ENCODE measurements at places on chromosomes 16 and 17.
A peak's percentile ranks its signal among the peaks of the same experiment; 100 is the strongest.

- DNase-seq, result no peak
Observed at GRCh38 chr16:856811-857210, 56.3 kb upstream of the GNG13 start.

GRCh38 chr16:51834133-51834532 lies 683.1 kb upstream of the SALL1 start:
- DNase-seq, result no peak

DNA sequence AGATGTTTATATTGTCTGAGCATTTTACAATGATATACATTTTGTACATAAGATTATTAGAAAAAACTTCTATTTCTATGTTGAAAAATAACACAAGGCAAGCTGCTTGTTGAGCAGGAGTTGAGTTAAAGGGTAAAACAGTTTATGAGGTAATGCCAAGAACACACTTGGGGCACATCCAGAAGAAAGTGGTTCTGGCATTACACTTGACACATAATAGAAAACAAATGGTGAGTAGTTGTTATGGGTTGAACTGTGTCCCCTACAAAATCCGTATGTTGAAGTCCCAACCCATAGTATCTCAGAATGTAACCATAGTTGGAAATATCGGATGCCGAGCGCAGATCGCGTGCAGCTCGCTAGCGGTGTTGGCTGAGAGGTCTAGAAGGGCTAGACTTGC lies 354.3 kb upstream of the GOT2 start:
- DNase-seq, result no peak

DNA sequence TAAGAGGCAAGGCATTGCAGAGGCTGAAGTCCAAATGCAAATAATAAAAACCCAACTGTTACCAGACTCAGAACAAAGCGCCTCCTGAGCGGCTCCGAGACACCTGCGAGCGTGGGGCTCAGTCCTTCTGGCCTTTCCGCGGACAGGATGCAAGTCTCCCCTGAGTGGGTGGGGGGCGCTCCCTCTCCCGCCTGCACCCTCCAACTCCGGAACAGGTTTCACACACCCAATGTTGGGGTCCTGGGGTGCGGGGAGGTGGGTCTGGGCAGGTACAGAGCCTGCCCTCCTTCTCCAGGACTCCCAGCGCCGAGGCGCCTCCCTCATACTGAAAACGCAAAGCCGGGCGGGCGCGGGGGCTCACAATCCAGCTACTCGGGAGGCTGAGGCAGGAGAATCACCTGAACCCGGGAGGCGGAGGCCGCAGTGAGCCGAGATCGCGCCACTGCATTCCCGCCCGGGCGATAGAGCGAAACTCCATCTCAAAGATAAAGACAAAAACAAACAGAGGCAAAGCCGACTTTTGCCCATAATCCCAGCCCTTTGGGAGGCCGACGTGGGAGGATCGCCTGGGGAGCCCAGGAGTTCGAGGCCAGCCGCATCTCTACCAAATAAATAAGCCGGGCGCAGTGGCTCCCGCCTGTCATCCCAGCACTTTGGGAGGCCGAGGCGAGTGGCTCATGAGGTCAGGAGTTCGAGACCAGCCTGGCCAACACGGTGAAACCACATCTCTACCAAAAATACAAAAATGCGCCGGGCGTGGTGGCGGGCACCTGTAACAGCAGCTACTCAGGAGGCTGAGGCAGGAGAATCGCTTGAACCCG lies 893 bp downstream of the GINS2 start:
- peak; percentile 54 for DNase-seq

- no peak for DNase-seq
Observed at GRCh38 chr17:40307001-40307730, 1.8 kb upstream of the RARA start.

DNA sequence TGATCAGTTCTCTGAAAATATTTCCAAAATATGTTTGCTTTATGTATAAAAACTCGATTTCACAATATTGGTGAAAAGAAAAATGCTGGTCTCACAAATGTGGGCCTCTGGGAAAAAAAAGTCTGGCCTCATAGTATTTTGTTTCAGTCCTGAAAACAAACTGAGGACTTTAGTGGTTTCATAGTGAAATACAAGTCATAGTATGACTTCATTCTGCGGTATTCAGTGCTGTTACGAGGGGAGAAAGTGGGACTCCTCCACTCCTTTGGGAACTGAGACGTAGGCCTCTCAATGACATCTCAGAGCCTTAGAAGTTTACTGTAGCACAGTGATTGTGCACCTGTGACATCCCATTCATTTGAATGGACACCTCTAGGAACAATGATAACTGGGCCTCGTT lies 56.0 kb downstream of the CYB561 start:
- DNase-seq, result no peak

DNA sequence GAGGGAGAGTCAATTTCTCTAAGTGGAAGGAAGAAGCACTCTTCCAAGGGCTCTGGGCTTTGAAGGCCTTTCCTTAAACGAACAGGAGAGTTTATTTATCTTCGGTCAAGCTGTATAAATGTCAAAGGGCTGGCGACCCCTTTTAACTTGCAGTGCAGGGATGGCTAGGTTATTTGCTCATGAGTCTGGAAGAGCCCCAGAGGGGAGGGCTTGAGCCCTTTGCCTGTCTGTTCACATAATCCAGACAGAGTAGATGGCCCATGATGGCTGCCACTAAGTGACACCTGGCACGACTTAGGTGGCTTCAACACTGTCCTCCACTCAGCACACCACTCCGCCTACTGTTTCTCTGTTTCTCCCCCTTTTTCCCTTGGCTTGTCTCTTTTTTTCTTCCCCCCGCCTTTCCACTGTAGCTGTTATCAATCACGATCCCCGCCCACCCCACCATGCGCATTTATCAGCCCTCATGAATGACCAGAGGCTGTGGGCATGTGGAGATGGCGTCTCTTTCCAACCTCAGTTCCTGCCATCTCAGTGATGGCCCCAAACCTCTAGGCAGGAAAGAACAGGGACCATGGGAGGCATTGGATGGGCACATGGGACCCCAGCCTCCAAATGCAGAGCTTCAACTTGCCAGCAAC lies 408.7 kb upstream of the TNRC6C start:
- no peak for DNase-seq

DNA sequence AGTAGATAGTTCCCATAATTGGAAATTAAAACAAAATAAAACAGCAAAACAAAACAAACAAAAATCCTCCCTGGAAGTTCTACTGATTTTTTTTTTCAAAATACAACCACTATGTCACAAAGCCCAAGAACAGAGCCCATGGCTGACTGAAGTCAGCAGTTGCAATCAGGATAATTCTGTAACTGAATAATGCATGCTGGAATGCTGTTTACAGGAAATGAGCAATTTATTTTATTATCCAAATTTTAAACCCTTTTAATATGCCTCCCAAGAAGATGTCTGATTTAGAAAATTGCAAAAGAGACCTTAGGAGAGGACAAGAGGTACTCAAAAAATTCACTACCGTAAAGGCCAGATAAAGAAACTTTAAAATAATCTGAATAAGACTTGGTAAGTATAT lies 578.2 kb downstream of the TOX3 start:
- DNase-seq, result no peak

DNA sequence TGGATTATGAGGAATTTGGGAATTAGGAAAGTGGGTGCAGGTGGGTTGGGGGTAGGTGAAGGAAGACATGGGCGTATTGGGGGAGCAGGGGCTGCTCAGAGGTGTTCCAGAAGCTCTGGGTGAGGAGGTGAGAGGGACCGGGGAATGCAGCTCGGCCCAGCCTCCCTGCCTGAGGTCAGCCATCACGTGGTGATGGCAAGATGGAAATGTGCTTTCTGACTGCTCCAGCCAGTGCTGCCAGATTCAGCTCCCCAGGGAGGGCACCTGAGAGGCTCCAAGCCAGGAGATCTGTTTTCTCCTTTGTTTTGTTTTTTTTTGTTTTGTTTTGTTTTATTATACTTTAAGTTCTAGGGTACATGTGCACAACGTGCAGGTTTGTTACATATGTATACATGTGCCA lies 35.2 kb upstream of the STH start:
- no peak for DNase-seq

- no peak for DNase-seq
Observed at GRCh38 chr16:82652826-82653225, 26.1 kb downstream of the CDH13 start.

GRCh38 chr17:48139944-48140343 lies 32.4 kb downstream of the SNX11 start:
- DNase-seq, result no peak

GRCh38 chr16:82231008-82231787 lies 61.2 kb upstream of the MPHOSPH6 start:
- no peak for DNase-seq

DNA sequence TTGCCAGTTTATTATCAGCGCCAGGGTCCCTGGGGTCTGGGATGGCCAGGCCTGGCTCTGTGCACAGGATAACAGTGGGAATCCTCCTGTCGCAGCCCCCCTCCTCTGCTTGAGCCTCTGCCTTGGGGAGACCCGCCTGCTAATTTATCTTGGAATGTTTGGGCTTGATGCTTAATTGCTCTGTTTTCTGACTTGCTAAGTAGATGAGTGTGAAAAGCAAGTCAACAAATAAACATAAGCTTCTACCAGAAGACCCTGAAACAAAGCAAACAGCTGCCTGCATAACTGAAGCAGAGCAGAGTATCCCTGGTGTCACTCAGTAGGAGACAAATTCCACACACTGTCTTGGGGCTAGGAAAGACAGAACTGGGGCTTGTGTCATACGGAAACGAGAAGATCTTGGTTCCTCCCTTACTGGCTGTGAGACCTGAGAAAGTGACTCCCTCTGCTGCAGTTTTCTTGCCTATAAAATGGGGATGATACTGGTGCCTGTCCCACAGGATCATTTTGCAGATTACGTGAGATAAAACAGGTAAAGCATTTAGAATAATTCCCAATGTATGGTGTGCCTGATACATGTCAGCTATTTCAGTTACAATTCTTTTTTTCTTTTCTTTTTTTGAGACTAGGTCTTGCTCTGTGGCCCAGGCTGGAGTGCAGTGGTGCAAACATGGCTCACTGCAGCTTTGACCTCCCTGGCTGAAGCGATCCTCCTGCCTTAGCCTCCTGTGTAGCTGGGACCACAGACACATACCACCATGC lies 44.8 kb upstream of the IRX3 start:
- DNase-seq, result no peak

- DNase-seq, result no peak
Observed at GRCh38 chr17:14826358-14826757, 438.8 kb downstream of the PMP22 start.

DNA sequence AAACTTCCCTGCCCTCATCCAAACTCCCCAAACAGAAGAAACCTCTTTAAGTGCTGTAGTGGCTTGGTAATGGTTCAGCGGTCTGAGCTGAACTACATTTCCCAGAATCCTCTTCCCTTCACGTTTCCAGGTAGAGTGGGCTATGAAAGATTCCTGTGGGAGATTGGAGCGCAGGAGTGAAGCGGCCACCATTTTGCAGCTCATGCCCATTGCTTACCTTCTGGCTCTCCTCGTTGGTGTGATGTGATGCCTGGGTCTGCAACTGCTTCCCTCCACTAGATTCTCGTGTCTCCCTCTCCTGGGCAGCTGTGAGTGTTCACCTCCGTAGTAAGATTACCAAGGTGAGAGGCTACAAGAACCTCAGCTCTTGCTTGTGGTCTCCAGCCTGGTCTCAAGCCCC lies 82.1 kb downstream of the GPR139 start:
- DNase-seq, result no peak

- DNase-seq, result no peak
Observed at GRCh38 chr17:57289130-57289529, 32.8 kb downstream of the MSI2 start.

All from transverse colon (tissue), 4 donors.